T follicular helper cell (primary cell): ENCODE measurements at places on chromosomes 3 and 15.

DNA sequence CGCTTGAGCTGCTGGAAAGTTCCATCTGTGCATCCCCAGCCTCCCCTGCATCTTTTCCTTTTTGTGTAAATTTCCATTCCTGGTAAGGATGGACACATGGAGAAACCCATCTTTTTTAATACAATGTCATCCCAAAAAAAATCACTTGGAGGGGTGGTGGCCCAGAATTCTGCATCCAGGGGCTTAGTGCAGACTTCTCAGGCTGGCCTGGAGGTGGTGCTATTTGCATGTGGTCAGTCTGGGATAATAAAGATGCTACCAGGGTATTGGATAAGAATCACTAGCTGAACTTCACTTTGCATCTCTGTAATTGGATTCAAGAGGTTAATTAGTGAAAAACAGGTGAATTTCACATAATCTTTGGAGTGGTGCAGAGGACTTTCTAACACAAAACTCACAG lies 1.8 kb upstream of the ZSCAN2 start:
- DNase-seq: no peak

DNA sequence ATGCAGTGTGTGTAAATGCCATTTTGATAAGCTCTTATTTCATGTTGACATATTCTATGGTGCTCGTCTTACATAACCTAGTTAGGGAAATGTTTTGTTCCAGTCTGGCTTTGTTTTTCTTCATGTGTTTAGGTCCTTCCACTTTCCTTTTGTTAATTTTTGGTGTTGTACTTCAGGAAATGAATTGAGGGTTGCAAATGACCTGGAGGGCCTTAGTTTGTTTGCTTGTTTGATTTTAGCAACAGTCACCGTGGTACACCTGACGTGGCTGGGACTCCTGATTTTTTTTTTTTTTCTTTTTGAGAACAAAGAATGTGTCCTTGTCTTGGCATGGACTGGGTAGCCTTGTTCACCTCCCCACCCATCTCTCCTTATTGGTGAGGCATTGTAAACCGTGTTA lies 114.8 kb downstream of the IGF1R start:
- DNase-seq: no peak

DNA sequence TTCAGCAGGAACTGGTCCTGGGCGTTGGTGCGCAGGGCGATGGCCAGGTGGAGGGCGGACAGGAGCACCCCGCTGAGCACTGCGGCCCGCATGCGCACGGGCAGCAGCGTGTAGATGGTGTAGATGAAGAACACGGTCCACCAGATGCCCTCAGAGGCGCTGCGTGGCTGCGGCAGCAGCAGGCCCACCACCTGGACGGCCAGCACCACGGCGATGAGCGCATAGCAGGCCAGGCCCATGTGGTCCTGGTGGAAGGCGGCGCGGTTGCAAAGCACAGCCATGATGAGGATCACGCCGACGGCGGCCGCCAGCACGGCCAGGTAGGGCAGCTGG lies 1.5 kb downstream of the ADCY5 start:
- DNase-seq: no peak

DNA sequence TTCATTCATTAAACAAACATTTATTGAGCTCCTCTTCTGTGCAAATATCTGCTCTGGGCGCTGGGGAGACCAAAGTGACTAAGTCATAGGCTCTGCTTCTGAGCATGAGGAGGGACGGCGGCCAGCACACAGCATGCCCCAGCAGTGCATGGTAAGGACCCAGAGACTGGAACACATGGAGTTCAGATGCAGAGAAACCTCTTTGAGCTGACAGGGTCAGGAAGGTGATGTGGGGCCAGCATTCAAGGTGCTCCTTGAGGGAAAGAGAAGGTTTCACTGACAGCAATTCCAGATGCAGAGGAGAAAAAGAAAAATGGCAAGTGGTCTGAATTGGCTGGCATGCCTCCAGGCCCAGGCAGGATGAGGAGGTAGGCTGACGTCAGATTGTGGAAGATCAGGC lies 234.5 kb downstream of the UACA start:
- DNase-seq: no peak

DNA sequence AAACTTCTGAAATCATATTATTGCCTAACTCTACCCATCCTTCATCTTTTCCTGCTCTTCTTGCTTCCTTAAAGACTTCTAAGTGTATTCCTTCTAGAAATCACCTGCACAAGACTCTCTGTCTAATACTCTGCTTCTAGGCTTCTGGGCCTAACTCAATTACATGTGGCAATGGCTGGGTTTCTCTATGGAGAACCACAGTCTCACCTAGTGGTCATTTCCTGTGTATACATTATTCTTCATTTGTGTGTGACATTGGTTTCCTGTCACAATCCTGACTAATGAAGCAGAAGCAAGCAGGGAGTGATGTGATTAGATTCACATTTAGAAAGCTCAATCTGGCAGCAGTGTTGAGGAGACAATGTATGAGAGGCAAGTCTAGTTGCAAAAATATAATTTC lies 16.9 kb upstream of the CLDN1 start:
- no peak for DNase-seq

DNA sequence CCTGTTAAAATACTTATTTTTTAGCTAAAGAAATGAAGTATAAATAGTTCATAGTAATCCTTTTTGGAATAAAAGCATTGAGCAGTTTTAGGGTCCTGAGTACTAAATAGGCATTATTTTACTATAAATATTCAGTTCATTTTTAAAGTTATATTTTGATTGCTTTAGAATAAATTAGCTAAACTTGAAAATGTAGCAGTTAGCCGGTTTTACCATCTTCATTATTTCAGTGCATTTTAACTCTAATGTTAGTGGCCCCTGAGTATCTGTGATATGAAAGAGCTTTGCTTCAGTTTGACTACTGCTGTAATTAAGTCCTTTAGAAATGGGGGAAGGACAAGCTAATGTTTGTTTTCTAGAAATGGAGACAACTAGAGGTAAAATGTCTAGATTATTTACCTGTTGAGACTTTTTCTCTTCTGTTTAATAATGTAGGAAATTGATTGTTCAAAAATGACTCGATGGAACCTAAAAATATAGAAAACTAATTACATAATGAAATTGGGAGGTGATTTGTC lies 3.6 kb downstream of the SMC4 start:
- no peak for DNase-seq

- DNase-seq: no peak
These were observed 41.0 kb downstream of the AQP9 start for GRCh38 chr15:58179206-58179605.

DNA sequence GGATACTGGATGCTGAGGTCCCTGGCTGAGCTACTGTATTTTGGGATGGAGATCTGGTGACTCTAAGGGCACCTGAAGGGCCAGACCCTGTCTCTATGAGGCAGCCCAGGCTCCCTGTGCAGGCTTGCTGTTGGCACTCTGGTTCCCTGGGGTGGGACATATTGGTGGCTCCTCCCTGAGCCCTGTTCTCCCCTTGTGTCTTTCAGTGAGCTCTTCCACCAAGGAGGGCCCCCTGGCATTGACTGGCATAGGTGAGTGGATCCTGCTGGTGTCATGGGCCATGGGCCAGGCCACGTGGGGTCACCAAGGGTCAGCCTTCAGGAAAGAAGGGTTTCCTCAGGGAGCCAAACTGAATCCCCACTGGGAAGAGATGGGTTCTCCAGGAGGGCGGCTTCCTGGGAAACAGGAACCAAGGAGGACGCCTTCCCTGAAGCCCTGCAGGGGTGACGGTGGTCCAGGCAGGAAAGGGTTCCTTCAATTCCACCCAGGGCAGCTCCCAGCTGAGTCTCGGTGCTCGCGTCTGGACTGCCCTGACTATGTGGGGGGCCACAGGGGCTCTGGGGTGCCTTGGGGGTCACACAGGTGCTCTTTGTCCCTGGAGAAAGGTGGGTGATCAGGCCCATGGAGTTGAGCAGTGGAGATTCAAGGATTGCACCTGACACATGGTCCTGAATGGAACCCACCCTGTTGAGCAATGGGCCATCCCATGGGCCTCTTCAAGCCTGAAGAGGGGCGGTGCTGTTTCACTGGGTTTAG lies 220.4 kb downstream of the SNRPN start:
- DNase-seq: no peak

DNA sequence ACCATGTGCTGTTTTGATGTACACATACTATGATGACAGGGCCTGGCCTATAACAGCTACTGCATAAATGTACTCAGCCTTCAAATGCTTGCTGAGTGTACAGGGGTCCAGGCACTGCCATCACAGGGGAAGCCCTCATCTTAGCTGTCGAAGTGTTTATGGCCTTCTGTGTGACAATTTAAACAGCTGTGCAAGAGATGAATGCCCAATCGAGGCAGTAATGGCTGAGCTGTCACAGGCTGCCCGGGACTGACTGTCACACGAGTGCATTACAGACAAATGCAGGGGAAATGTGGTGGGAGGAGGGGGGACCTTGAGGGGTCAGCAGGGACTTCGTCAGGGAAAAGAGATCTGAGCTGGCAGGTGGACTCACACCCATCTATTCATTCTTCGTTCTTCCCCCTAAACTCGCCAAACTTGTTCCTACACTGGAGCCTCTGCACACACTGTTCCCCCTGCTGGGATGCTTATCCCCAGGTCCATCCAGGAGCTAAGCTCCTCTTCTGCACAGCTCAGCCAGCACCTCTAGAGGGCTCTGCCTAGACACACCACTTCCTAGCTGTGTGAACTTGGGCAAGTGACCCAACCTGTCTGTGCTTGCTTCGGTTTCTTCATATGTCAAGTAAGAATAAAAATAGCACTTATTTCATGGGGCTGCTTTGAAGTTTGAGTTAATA lies 156.2 kb upstream of the IQSEC1 start:
- DNase-seq: no peak

DNA sequence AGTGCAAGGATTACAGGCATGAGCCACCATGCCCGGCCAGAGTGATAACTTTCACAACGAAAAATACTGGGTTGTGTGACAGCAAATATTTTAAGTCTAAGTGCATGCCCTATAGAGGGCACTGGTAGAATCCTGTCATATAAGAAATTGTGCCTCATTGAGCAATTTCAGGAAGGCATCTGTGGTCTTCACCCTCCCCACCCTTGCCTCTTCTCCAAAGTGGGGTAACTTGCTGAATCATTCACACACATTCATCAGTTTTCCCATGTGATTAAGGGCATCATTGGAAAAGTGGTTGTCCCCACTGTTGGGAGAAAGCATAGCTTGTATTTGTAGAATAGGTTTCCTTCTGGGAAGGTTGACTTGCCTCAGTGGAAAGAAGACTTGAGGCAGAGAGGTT lies 9.2 kb downstream of the MITF start:
- no peak for DNase-seq

DNA sequence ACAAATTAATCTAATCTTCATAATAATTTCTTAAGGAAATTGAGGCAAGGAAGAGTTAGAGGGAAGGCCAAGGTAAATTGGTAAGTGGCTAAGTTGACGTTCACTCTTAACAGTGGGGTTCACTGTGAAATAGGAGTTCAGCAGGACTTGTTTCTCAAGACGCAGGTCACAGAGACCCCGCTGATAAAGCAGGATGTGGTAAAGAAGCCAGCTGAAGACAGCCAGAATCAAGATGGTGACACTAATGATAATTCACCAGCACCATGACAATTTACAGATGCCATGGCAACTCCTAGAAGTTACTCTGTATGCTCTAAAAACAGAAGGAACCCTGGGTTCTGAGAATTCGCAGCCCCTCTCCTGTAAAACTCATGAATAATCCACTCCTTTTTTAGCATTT lies 100.1 kb upstream of the CTDSPL start:
- DNase-seq: no peak

GRCh38 chr3:31079689-31080088 lies 185.2 kb upstream of the GADL1 start:
- no peak for DNase-seq

- no peak for DNase-seq
These were observed 24.4 kb downstream of the MCCC1 start for GRCh38 chr3:183074881-183075280.

GRCh38 chr3:124520970-124521369 lies 209.3 kb upstream of the UMPS start:
- no peak for DNase-seq

DNA sequence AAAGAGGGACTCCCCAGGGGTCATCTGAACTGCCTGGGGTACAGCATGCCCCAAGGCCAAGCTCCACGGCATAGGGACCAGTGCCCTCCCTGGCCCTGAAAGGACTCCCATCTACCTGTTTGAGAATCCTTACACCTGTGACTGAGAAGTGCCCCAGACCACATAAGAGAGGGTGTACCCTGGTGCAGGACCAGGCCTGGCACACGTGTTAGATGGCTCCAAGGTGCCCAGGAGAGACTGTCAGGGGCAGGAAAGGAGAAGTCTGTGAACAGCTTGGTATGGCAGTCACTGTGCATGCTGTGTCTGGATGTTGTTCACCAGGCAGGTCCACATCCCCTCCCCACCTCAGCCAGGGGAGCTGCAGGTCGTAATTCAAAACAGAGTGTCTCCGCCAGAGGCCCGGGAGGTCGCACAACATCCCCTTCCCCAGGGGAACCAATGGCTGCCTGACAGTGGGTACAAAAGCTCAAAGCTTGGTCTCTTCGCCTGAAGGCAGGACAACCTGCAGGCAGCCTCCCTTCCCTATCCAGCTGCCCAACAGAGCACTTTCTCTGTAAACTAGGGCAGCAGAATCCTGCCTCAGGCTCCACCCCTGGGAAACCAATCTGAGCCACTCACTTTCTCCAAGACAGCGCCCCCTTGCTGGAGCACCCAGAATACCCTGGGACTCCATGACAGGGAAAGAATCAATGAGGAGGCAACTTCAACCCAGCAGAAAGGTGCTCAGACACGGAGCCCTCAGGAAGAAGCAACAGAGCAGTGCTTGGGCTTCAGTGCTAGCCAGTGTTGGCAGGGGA lies 3.9 kb downstream of the NUP210 start:
- no peak for DNase-seq

- DNase-seq: no peak
These were observed 103.6 kb upstream of the THSD4 start for GRCh38 chr15:71011503-71012155.

- DNase-seq: no peak
These were observed 10.7 kb downstream of the UPK1B start for GRCh38 chr3:119184111-119184510.

DNA sequence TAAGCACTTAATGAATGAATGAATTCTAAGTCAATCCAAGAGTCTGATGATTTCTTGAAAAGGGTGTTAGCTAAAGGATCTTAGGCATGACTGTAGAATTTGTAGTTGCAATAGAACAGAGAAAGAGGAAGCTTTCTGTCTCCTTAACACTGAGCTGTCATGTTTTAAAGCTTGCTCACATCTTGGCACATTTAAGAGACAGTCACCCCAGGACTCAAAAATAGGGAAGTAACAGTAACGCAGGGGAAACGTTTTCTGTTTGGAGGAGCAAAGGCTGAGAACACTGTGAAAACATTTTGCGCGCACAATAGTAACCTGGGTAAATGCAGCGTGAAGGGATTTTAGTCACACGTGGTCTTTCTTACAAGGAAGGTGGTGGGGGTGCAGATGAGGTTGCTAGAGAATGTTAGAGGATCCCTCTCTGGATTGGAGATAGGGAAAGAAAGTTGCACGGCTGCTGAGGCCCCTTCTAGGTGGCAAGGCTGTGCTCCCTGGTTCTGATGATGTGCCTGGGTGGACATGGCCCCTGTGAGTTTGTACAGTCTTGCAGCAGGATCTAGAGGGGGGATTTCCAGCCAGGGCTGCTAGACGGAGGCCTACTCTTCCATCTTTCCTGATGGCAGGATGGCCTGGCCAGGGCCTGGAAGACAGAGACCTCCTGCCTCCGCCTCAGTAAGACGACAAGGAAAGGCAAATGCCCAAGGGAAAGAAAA lies 12.0 kb downstream of the STARD5 start:
- no peak for DNase-seq
